ENCODE measurements at places on chromosomes 1 and 21.

DNA sequence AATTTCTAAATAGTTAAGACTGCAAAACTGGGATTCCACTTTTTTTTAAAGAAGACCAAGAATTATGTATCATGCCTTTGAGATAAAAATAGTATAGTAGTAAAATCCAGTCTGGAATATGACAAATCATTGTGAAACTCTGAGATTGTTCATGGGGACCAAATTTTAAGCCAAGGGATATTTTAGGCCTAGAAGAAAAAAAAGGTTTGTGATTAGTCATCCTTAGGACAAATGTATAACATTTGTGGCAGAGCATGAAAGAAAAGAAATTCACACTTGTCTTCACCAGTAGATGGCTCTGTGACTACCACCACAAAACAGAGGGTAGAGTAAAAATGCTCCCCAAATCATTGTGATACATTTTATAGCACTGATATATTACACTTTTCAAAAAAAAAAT lies 226.1 kb downstream of the KCTD3 start:
- DNase-seq, result peak; percentile 67

DNA sequence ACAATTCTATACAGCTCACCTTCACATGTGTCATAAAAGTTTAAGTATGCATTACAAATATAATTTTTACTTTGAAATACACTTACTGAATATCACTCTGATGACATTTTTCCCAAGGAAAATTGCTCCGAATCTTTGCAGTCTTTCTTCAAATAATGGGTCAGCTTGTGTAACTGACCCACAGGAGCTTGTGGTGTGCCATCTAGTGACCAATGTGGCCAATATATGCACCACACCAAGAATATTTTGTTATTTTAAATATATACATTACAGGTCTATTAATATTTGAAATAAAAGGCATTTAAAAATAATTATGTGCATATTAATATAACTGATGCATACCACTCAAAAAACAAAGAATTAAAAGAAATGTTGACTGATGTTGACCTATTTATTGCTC lies 271.4 kb downstream of the TBX15 start:
- no peak for DNase-seq

GRCh38 chr1:240169188-240169587 lies 77.5 kb downstream of the FMN2 start:
- peak; percentile 27 for DNase-seq

- no peak for DNase-seq
These were observed 34.6 kb upstream of the LHX8 start for GRCh38 chr1:75099581-75099980.
